NCI-H2107 (cell line): ENCODE measurements at places on chromosomes 3 and 15.
A peak's percentile ranks its signal among the peaks of the same experiment; 100 is the strongest.

GRCh38 chr3:128073807-128074206, 21.6 kb downstream of the SEC61A1 start:
- no peak for DNase-seq

- no peak for DNase-seq
Observed at GRCh38 chr3:52218026-52218425, 7.4 kb downstream of the TLR9 start.

DNA sequence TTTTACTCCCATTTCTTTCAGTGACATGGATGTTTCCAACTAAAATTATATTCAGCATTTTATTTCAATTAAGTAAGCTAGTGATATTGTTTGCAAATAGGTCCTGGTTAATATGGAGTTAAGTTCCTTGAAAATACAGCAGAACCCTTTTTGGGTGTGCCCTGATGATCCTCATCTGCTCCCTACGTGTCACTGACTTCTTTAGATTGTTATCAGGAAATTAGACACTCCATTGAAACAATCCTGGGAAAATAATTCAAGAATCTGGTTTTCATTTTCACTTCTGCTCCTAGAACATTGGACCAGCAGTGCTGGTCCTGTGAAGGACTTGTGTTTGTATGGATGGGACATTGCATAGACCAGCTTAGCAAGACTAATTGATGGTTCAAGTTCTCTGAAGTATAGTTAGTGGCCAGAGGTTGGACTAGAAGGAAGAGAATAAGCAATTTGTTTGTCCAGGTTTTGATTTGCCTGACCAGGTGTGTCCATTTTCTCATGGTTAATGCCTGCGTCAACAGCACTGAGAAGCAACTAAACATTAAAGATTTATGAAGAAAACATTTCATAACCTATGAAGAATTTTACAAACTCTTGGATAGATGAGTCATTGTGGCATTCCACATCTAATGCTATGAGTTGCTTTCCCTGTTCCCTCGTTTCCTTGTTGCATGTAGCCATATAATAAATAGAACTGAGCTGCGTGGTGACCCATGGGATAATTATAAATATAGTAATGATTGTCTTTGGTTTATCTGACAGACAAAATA, 95.8 kb downstream of the ZPLD1 start:
- no peak for DNase-seq

GRCh38 chr3:135238871-135239614, 444.0 kb downstream of the EPHB1 start:
- DNase-seq: no peak

- DNase-seq: no peak
Observed at GRCh38 chr3:18559331-18559842, 134.2 kb upstream of the SATB1 start.

DNA sequence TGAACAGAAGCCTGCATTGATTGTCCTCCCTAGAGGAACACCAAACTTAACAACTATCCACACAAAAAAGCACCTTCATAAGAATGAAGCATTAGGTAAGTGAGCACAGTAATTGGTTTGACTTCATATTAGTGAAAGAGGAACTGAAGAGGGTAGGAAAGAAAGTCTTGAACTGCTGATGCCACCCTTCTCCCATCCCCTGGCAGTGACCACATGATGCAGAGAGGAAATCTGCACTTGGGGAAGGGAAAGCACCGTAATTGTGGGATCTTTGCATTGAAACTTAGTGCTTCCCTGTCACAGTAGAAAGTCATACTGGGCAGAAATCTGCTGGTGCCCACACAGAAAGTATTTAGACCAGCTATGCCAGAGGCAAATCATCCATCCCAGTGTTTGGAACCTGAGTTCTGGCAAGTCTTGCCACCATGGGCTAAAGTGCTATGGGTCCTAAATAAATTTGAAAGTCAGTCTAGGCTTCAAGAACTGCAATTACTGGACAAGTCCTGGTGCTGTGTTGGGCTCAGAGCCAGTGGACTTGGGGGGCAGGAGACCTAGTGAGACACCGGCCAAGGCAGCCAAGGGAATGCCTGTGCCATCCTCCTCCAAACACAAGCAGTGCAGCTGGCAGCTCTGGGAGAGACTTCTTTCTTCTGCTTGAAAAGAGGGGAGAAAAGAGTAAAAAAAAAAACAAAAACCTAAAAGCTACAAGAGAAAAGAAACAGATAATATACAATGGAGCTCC, 63.6 kb downstream of the SLC15A2 start:
- DNase-seq: no peak

- DNase-seq: no peak
Observed at GRCh38 chr3:120649830-120650233, 32.2 kb downstream of the HGD start.

- no peak for DNase-seq
Observed at GRCh38 chr15:26632500-26632899, 140.4 kb downstream of the GABRB3 start.

- DNase-seq: no peak
Observed at GRCh38 chr3:23824699-23825444, 19.1 kb downstream of the UBE2E1 start.

- peak; percentile 17 for DNase-seq
Observed at GRCh38 chr15:50182219-50183013, 420 bp downstream of the SLC27A2 start.

DNA sequence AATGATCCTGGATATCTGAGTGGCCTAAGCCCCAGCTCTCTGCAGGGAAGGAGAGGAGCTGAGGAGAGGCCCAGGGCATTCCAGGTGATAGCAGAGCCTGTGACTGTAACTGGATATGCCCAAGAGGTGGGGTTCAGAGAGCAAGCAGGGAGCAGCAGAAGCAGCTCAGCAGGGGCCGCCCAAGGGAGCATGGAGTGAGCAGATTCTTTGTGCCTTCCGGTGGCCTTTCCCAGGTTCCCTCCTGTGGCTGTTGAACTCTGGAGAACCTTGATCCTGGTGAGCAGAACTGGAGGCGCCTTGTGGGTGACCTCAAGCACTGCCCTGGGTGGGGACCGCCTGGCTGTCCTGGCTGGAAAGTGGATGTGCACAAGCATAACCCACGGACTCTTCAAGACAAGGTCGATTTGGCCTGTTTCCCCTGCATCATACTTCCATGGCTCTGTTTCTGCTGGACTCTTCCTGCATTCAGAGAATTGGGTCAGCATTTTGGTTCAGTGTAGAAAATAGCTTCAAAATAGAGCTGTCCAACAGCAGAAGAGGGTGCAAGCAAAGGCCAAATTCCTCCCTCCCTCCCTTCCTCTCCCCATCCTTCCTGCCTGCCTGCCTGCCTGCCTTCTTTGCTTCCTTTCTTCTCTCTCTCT, 76.1 kb downstream of the ARNT2 start:
- DNase-seq: no peak

- no peak for DNase-seq
Observed at GRCh38 chr15:64716452-64716851, 58.9 kb downstream of the RBPMS2 start.

GRCh38 chr15:85618956-85619491, 175.7 kb downstream of the KLHL25 start:
- DNase-seq: no peak

DNA sequence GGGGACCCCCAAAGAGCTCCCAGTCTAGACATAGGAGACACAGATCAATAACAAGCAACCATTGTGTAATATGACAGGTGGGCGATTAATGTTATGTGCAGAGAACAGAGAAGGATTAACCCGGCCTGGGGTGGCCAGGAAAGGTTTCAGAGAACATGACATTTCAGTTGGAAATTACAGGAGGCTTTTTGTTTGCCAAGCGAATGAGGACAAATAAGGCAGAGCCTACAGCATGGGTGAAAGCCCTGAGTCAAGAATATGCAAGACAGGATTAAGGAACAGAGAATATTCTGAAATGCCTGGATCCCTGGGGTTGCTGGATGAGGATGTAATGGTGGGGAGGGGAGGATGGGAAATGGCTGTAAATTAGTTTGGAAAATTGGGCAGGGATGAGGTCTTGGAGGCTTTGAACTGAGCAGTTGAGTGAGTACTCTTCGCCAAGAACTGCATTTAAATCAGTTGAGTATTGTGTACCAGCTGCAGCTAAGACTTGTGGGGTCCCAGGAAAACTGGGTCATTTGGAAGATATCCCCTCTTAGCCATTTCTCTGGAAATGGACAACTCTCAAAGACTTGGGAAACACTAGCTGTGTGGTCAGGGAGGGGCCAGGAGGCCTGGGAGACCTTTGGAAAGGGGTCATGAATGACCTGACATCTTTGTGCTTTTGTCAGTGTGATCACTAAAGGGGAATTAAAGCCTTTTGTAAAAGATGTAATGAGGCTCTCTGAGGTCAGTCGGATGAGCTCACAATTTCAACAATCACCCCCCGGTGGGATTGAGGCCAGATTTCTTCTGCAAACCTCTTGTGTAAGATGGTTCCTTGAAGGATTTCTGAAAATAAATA, 198.6 kb upstream of the NR2E3 start:
- DNase-seq: no peak

GRCh38 chr3:9020426-9020825, 57.2 kb upstream of the RAD18 start:
- DNase-seq: no peak

- DNase-seq: no peak
Observed at GRCh38 chr3:24540821-24541220, 46.2 kb upstream of the THRB start.

DNA sequence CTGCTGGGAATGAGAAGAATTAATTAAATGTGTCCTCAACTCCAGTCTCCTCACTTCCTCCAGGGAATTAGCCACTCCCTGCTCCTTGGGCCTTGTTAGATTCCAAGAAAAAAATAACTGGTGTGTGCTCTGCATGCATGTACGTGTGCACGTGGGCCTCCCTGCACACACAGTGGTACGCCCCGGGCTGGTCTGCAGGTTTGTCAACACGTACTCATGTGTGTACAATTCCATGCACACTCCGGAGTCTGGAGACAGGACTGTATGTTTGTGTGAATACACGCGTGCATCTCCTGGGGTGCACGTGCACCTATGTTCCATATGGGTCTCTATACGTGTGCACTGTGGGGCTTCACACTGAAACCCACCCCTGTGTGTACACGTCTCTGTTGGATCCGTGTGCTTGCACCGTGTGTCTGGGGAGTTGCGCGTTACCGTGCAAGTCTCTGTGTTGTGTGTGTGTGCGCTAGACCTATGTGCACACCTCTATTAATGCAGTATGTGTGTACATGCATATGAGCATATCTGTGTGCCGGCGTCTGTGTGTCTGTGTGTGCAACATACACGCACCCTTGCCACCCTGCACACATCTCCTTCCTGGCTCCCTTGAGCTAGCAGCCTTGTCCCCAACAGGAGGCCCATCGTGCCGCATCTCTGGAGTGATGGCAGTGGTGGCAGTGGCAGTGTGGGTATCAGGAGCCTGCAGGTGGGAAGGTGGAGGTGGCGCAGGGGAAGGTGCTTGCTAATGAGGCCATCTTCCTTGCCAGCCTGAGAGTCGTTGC, 210.1 kb downstream of the TBC1D2B start:
- no peak for DNase-seq

DNA sequence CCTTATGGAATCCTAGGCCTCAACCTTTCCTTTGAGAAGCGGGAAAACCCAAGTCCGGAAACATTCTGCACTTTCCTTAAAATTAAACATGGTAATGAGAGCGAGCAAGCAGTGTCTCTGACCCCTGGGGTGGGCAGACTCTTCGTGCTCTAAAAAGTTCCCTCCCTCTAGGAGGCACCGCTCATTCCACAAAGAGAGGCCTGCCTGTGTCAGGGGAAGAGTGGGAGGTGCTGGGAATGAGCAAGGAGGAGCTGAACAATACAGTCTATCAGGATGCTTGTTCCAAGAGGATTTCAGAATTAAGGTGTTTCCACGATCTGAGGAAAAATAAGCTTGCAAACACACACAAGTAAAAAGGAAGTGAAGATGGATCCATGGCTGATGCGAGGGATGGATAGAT, 6.0 kb upstream of the RLBP1 start:
- no peak for DNase-seq

GRCh38 chr3:148464246-148464645, 233.5 kb upstream of the AGTR1 start:
- DNase-seq: no peak

- DNase-seq: no peak
Observed at GRCh38 chr3:138338811-138339210, 9.2 kb upstream of the NME9 start.

DNA sequence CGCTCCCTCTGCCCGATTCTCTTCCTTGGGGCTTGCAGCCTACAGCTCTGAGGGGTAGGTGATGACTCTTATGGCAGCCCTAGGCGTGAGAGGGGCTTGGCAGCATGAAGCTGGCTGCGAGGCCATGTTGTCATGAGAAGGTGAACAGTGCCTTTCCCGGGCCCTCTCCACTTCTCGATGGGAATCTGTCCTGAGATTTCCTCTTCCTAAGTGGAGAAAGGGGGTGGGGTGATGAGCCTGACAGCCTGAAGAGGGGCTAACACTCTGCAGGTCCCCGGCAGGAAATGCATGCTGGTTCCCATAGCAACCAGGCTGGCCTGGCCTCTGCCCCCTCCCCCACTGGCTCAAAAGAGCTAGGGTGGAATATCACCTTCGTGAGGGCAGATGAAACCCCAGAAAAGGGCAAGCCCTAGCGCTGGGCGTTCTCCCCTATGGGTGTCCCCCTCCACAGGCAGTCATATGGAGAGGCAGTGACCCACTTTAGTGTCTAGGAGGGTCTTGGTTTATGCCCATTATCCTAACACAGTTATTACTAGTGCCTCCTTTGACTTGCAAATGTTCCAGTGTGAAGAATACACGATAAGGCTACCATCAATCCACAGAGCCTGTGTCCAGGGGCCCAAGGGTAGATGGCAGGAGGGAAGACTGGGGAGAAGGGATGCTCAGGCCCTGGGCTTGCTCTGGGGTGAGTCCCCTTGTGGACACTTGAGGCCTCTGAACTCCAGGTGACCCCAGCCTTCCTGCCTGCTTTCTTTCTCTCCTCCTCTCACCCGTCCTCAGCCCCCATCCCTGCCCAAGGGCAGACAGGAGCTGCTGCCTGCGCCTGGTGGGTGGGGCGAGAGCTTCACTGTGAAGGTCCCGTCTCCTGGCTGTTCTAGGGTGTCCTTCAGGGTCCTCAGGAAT, 13.2 kb downstream of the EPHB3 start:
- no peak for DNase-seq

GRCh38 chr3:69930564-69930963, 69.0 kb upstream of the SAMMSON start:
- no peak for DNase-seq

DNA sequence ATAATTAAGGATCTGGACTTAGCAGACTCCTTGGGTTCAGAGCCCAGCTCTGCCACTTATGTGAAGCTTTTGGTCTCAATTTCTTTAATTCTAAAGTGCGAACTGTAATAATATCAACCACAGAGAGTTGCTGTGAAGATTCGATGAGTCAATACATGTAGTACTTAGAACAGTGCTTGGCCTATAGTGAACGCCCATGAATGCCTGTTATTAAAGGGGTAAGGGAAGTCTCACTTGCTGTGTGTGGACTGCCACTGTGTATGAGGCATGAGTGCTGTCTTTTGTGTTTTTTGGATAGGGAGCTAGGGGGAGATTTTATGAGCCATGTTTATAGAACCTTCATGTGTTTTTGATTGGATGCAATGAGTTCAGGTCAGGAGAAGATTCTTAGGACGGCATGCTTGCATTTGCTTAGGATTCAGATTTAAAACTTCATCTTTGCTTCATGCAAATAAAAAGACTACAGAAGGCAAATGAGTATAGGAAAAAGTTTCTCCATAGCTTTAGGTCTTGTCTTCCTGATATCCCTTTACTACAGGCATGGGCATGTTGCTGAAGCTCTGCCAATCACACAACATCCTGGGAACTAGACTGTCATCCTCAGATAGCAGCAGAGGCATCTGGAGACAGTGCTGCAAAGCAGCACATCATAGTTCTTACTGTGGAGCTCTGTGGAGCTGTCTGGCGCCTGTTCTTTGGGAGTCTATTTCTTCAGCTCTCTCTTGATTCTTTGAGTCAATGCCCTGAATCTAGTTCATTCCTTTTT, 50.0 kb downstream of the PLS1 start:
- DNase-seq: no peak

- DNase-seq: no peak
Observed at GRCh38 chr15:98667521-98668179, 19.3 kb downstream of the IGF1R start.

- no peak for DNase-seq
Observed at GRCh38 chr15:43492266-43492665, 690 bp downstream of the TP53BP1 start.
